ENCODE measurements at places on chromosomes 6 and 20.

GRCh38 chr6:168516944-168517741, 76.2 kb downstream of the SMOC2 start:
- no peak for DNase-seq

GRCh38 chr6:169454204-169454871, 200.7 kb upstream of the THBS2 start:
- peak; percentile 63 for DNase-seq

DNA sequence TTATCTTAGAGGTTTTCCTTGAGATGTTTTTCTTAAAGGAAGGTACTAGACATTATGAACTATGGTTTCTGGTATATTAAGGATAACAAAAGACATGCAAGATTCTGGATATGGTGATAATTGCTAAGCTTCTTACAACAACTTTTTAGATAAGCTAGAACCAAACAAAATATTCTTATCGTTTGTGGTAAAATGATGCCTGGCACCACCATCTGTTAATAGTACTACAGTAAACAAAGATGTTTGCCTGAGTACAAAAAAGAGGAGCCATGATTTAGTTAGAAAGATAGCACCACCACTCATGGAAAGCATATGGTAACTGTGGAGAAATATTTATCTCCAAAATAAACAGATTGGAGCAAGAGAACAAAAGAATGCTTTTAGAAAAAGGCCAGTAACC, 747.3 kb downstream of the COL12A1 start:
- no peak for DNase-seq

GRCh38 chr20:57947421-57948179, 237.8 kb upstream of the PMEPA1 start:
- no peak for DNase-seq

- DNase-seq: peak; percentile 28
Measured at GRCh38 chr20:4375881-4376280, 345.8 kb upstream of the PRND start.

- DNase-seq: peak; percentile 41
Measured at GRCh38 chr6:63572747-63573075, 431 bp downstream of the LOC128125822 start.

DNA sequence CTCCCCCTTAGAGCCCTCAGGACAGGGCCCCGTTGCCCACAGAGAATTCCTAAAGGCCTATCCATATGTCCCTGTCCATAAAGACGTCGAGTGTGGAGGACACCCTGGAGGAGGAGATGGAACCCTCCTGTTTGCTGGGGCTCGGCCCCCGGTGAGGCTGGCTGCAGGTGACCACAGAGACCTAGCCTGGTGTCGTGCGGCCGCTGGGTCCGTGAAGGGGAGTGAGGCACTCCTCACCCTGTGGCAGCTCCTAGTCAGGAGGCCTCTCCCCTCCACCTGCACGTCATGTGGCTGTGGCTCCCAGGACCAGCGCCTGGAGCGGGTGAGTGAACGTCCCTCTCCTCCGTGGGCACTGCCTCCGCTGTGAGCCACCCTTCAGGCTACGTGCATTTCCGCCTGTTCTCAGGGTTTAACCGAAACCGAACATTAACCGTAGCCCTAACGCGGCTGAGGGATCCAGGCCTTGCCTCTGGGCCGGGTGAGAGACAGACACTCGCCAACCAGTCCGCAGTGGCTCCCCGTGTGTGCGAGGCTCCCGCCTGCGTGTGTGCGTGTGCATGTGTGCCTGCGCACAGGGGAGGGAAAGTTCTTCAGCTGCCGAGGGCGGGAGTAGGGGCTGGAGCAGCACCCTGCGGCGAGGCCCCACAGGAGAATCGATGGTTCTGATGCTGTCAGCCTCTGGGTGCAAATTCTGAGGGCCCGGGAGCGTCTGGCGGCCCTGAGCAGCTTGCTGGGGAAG, 5.9 kb upstream of the TCEA2 start:
- no peak for DNase-seq

DNA sequence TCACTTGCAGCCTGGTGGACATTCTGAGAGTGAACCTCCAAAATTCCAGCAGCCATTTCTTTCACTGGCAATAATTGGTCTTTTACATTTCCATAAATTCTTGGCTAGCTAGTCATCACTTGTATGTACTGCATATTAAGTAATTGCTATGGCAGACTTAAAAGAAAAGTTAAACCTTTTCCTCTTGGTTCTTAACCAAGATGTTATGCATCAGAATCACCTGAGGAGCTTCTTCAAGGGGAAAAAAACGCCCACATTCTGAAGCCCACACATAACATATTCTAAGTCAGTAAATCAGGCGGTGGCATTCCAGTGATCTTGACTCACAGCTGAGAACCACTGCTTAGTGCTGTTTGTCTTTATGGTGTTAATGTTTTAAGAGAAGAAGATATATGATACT, 37.0 kb downstream of the CDC40 start:
- DNase-seq: no peak

DNA sequence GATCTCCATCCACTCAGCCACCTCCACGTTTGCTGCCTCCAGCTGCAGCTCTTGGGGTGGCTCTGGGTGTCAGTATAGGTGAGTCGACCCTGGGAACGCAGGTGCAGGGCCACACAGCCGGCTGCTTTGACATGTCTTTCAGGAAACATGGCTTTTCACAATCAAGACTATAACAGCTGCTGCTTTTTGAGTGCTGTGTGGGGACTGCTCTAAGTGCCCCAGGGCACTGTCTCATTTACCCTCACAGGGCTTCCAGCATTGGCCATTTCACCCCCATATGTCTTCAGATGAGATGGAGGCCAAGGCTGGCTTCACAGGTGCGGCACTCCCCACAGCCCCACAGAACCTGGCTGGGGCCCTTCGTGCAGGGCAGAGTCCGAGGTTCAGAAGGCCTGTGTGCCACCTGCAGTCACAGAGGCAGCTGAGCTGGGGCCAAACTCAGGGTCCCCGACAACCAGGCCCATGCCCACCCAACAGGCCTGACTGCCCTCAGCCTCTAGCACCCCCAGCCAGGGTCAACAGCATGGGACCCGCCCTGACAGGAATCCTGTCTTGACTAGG, 14.9 kb upstream of the CST7 start:
- no peak for DNase-seq

DNA sequence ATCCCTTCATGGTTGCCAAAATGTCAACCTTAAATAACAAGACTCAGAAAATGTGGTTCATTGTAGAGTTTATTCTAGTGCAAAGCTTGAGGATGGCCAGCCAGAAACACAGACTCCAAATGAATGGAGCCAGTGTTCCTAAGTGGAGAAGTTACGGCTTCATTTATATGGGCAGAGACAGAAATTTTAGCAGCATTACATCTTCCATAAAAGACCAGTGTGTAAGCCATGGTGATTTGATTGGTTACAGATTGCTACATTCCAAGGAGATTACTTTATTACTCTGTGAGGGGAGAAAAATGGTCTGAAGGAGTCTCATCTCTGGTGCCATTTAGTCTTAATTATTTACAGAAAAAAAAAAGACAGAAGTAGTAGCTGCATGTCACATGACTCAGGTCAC, 97.8 kb downstream of the OTOR start:
- no peak for DNase-seq

GRCh38 chr6:157513004-157513603, 132.1 kb downstream of the ZDHHC14 start:
- DNase-seq: peak; percentile 32

DNA sequence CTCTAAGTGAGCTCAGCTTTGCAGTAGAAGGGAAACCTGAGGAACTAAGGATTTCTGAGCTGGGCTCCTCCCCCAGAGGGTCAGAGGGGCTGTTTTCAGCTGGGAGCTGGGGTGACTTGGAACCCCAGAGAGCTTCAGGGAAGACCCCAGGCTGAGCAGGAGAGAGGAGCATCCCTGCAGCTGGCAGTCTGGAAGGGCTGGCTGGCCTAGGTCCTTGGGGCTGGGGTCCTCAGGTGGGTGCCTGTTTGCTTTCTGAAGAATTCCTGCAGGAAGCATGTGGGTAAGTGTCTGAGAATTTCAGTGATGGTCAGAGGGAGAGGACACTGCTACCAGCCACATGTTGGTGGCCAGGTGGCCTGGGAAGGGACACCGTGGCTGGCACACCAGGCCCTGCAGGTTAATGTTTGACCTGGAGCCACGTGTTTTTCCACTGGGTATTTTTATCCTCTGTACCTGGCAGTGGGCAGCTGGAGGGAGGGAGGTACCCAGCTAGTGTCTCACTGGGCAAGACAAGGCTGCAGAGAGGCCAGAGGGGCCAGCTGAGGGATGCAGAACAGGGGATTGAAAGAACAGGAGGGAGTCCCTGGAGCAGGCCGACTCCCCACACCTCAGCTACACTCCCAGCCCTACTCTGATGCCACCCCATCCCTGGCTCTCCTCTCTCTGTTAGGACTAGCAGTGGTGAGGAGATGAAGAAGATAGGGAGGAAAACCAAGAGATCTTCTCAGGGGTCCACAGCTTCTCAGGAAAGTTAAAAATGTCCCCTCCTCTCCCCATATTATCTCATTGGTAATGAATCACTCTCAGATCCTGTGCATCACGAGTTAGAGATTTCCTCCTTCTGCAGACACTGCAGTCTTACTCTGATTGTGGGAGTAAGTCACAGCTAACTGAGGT, 143.6 kb downstream of the VEGFA start:
- no peak for DNase-seq

GRCh38 chr20:21323640-21324039, 20.5 kb downstream of the XRN2 start:
- peak; percentile 19 for DNase-seq

- DNase-seq: no peak
Measured at GRCh38 chr20:64254156-64254555, 1.4 kb upstream of the PCMTD2 start.

GRCh38 chr6:170074907-170075306, 216.0 kb downstream of the DLL1 start:
- no peak for DNase-seq

DNA sequence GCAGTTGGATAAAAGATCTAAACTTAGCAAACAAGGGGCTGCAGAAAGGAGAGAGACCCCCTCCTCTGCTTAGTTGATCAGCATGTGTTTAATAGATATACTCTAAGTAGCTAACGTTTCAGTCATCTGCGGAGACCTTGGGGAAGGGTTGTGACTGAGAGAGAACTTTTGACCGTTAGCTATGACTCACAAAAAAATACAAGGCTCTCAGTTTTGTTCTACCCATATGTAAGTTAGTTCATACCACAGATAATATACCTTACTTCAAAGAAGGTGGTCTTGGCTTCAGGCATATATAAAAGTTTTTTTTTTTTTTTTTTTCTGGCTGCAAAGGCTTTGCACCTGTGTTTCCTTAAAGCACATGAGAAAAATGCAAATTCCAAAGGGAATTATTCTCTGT, 258.9 kb downstream of the GJA1 start:
- no peak for DNase-seq

GRCh38 chr20:48148916-48149672, 363.8 kb upstream of the SULF2 start:
- no peak for DNase-seq

- DNase-seq: peak; percentile 86
Measured at GRCh38 chr6:139028658-139029469, at the start of gene ABRACL. TSS of gene ABRACL (plus strand) at chr6:139028745. CDS start at chr6:139034161, 5,416 bp downstream.

- DNase-seq: no peak
Measured at GRCh38 chr6:131130554-131130940, 4.7 kb upstream of the AKAP7 start.

DNA sequence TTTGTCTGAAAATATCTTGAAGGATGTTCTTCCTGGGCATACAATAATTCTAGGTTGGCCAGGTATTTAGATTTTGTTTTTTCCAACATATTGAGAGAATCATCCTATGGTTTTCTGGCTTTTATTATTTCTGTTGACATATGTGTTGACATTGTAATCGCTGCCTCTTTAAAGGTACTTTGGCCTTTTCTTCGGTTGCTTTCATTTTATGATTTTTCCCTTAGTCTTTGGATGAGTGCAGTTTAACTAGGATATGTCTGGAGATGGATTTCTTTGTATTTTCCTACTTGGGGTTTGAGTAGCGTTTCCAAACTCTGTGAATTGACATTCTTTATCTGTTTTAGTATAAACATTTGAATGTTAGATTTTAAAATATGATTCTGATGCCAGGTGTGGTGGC, 11.5 kb downstream of the SERPINB1 start:
- DNase-seq: no peak

- no peak for DNase-seq
Measured at GRCh38 chr20:25573288-25574251, 11.8 kb downstream of the NINL start.

DNA sequence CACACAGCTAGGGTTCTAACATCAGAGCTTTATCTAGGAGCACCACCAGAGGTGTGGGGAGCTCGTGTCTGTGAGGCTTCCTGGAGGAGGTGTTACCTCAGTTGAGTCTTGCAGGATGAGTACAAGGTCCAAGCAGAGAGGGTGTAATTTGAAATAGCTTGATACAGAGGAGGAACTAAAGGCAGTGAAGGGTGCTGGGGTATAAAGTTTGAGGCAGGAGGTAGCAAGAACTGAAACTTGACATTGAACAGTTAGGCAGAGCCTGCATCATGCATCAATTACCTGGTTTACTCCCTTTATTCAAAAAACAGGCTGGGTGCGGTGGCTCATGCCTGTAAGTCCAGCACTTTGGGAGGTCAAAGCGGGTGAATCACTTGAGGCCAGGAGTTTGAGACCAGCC, 241.2 kb downstream of the UST start:
- DNase-seq: no peak

DNA sequence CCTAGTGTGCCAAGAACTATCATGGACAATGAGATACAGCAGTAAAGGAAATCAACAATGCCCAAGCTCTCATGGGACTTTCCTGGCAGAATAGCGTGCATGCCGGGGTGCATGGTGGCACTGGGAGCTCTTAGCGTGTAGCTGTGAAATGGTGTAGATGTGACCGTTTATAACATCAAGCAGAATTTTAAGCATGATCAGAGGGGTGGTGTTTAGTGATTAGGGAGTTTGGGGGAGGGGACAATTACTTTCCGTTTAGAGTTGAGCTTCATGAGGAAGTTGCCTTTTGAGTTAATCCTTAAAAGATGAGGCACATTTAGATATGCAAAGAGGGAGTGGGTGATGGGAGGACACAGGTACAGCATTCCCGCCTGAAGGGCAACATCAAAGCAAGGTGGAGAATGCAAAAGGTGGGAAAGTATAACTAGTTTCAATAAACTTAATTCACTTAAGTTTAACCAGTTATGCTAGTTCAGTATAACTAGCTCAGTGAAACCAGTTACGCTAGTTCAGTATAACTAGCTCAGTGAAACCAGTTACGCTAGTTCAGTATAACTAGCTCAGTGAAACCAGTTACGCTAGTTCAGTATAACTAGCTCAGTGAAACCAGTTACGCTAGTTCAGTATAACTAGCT, 661.6 kb downstream of the QKI start:
- DNase-seq: no peak

- no peak for DNase-seq
Measured at GRCh38 chr6:149118737-149119653, 198.5 kb upstream of the TAB2 start.

GRCh38 chr6:130211691-130212090, 11.1 kb downstream of the SAMD3 start:
- DNase-seq: no peak

GRCh38 chr6:33199687-33200218, 712 bp downstream of the RXRB start:
- DNase-seq: no peak
